ENCODE measurements at places on chromosomes 3 and 15.

DNA sequence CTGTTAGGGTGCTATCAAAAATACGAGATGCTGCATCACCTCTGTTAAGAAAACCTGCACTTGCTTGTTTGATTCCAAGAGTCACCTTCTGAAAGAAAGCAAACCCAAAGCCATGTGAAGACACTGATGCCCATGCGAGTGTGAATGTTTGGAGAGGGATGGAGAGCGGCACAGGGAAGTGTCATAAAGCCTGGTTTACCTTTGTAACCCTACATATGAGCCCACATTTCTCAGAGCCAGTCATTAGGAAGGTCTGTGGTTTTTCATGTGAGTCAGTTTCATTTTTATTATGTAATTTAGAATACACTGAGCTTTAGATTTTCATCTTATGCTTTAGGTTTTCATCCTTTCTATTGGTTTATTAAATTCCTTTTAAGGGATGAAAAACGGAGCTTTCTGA lies 896.8 kb downstream of the ROBO1 start:
- DNase-seq = no peak

- DNase-seq = no peak
Observed at GRCh38 chr15:44327578-44327977, 39.1 kb downstream of the GOLM2 start.

DNA sequence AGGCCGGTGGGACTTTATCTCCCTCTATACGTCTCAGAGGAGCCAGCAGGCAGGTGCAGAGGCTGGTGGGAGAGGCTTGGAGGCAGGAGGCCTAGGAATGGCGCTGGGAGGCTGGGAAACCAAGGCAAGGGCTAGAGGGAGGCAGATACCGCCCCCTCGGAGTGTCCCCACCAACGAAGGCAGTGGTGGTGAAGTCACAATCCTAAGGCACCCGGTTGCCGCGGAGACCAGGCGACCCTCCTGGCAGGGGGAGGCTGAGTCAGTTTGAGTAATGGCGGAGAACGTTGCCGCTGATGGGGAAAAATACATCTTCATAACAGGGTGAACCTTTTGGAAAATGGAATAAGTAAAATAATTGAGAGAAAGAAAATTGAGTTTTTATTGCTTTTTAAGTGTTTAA lies 29.9 kb upstream of the CACNA2D2 start:
- DNase-seq = no peak

GRCh38 chr3:16260046-16260445 lies 4.7 kb downstream of the DPH3 start:
- DNase-seq = no peak

DNA sequence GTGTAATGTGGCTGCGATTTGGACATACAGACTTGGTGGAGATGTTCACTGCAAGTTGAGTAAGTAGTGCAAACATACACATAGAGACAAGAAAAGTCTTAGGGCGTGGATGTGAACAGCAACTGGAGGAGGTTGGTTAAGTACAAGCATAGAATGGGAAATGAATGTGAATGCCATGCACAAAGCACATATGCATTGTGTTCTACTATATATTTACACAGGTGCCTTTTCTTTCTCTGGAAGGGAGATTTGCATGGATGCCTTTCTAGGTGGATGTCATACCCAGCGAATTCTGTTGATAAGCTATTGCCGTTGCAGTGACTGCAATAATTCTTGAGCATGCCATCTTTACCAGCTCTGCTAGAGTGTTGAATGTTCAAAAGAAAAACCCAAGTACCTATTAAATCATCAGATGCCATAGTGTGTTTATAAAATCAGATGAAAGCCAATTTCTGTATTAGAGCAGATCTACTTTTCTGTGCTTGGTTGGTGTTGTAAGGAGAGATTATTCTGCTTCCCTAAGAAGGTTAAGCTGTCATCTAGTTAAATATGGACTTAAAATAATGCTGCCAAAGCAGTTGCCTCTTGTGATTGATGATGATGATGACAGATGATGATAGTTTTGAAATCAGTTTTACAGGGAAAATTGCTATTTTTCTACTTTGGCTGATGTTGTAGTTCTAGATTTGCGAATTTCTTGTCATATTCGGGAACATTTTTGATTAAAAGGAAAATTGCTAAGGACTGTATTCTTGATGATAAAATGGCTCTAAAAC lies 148.4 kb downstream of the CNTN4 start:
- no peak for DNase-seq
